Stimulated activated CD8-positive, alpha-beta memory T cell treated with anti-CD3 and anti-CD28 coated beads, Interleukin-15, amount 100 ng/mL, for 48 hours (primary cell): ENCODE measurements at places on chromosomes 2 and 18.

DNA sequence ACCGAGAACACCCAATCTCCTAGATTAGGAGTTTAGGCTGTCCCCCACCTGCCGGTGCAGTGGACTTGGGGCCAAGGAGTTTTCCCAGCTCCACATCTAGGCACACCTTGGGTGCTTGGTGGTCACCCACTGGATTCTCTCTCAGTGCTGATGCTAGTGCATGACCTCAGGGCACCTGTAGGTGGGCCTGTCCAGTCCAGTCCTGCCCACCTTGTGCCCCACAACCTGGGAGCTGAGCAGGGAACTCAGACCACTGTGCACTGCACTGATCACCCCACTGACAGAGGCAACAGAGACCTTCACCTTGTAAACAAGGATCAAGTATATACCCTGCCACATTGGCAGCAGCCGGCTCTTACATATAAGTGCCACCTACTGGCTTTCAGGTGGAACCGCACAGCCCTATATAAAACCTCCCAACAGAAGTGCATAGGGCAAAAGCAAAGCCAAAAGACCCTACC lies 12.7 kb upstream of the CDH19 start:
- DNase-seq: no peak

- DNase-seq: no peak
Measured at GRCh38 chr2:1607971-1608688, 136.2 kb downstream of the PXDN start.

- DNase-seq: no peak
Measured at GRCh38 chr18:79092874-79093273, 23.7 kb downstream of the ATP9B start.

- no peak for DNase-seq
Measured at GRCh38 chr2:205141381-205141780, 540.9 kb upstream of the NRP2 start.

GRCh38 chr2:239381709-239382134 lies 19.1 kb downstream of the HDAC4 start:
- no peak for DNase-seq

- DNase-seq: no peak
Measured at GRCh38 chr2:204971206-204971907, 426.1 kb downstream of the PARD3B start.

DNA sequence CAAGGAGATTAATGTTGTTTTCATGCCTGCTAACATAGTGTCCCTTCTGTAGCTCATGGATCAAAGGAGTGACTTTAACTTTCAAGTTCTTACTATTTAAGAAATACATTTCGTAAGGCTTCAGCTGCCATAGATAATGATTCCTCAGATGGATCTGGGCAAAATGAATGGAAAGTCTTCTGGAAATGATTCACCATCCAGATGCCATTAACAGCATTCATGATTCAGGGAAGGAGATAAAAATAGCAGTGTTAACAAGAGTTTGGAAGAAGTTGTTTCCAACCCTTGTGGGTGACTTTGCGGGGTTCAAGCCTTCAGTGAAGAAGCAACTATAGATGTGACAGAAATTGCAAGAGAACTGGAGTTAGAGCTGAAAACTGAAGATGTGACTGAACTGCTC lies 17.0 kb downstream of the VRK2 start:
- DNase-seq: no peak
